Right ventricle myocardium superior (tissue), 1 donor: ENCODE measurements at places on chromosomes 12 and 14. TPM values are rescaled to one million over a fixed set of nuclear protein-coding genes. Genes with fewer than 3 reads are reported as not detected.

DNA sequence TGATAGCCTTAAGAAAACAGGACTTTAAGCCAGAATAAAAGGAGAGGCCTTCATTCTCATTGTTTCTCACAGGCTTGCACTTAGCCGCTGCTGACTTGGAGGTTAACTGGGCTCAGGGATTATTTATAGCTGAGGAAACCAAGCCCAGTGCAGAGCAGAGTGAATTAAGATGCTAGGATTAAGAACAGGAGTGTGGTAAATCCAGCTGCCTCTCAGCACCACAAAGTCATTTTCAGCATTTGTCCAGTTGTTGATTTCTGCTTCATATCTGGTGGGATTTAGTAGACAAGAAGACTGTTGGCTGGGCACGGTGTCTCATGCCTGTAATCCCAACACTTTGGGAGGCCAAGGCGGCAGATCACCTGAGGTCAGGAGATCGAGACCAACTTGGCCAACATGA, 14.3 kb upstream of the KRT73 start:
- DNase-seq = no peak

GRCh38 chr14:102333390-102333789, 13.8 kb downstream of the ZNF839 start:
- no peak for DNase-seq

DNA sequence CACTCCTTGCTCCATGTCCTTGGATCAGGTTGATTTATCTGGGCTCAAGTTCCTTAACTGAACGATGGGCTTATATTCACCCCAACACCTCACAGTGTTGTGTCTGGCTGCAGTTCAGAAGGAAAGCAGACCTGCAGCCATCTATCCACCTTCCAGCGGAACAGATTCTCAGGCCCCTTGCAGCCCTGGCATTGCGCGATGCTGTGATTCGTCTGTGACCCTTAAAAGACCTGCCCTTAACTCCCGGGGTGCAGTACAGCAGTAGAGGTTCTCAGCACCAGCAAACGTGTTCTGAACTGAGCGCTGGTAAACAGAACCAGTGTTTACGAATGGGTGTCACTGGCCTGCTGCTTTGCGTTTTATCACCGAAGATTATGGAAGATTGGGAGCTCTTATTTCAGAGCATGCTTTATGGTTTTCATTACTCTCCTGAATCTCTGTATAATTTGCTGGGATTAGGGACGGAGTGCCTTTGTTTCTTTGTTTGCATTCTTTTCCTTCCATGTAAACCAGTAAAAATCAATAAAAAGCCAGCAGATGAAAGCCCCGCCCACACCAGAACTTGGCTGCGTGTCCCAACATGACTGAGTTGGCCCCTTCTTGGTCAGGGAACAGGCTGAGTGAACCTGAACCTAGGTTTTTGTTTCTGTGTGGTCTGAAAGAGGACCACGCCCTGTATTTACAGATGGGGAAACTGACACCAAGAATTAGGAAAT, 286.7 kb upstream of the CRY1 start:
- DNase-seq = no peak

Gene KRT71
- not detected for total RNA-seq

- DNase-seq = no peak
Measured at GRCh38 chr12:53793221-53793620, 41.4 kb upstream of the CISTR start.

DNA sequence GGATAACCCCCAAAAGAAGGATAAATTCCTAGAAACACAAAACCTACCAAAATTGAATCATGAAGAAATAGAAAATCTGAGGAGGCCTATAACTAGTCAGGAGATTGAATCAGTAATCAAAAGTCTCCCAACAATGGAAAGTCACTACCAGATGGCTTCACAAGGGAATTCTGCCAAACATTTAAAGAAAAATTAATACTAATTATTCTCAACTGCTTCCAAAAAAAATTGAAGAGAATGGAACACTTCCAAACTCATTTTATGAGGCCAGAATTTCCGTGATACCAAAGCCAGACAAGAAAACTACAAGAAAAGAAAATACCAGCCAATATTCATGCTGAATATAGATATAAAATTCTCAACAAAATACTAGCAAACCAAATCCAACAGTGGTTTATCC, 7.8 kb upstream of the ABCC9 start:
- DNase-seq = no peak

Gene TSPAN11
- 1.9 TPM for total RNA-seq
